ENCODE measurements at places on chromosomes 4 and X. TPM values are rescaled to one million over a fixed set of nuclear protein-coding genes. Genes with fewer than 3 reads are reported as not detected.

DNA sequence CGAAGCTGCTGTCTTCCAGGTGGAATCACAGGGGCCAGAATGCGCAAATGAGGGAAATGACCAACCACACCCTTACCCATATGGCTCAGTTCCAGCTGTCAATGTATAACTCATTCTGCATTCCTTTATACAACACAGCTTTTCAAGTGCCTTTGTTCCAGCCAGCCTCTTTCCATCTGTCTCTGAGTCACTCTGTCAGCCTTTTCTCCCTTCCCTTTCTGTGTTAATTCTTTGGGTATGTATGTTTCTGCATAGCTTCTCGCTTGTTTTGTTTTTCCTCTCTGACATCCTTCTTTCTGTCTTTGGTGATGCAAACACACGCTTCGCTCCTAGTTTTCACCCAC is 54.5 kb downstream of the RS1 start:
- DNase-seq: peak; percentile 19

- no peak for DNase-seq
Measured at GRCh38 chrX:110414273-110414672, 55.6 kb downstream of the RTL9 start.

- no peak for DNase-seq
Measured at GRCh38 chr4:119728692-119729593, 100.3 kb upstream of the PDE5A start.

DNA sequence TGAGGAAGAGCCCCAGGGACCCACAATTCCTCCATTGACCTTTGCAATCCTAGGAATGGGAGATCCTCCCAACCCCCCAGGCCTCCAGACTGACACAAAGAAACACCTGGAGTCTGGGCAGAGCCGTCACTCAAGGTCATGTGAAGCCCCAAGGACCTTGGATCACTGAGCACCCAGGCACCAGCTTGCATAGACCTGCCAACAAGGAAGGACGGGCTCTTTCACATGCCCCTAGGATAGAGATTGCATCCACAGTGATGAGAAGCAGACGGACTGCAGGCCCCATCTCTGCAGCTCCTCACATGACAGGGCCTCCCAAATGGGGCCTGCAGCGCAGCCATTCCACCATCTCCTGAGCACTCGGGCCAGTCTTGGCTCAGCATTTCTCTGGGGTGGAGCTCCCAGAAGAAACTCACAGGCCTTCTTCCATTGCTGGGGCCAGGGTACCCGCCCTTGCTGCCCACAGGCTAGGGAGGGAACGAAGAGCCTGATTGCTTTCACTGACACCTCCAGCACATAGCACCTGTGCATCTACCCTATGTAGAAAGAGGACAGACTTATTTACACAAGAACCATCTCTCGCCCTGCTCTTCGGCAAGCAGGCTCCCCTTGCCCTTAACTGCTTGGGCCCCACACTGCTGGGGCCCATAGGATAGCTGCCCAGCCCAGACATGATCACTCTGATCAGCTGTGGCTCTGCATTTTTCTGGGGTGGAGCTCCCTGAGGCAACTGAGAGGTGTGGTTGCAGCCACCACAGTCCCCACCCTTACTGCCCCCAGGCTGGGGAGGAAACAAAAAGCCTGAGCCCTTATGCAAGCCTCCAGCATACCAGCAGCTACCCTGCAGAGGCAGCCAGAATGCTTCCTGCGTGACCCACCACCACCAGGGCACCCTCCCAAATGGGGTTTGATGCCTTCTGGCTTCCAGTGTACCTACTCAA is 185.7 kb upstream of the ZCCHC13 start:
- DNase-seq: no peak

- no peak for DNase-seq
Measured at GRCh38 chr4:125123570-125124109, 191.1 kb upstream of the FAT4 start.

Gene DUSP21
- total RNA-seq: not detected

Data from pancreas (tissue), 10 donors.